ENCODE measurements at places on chromosomes 3 and 15.

DNA sequence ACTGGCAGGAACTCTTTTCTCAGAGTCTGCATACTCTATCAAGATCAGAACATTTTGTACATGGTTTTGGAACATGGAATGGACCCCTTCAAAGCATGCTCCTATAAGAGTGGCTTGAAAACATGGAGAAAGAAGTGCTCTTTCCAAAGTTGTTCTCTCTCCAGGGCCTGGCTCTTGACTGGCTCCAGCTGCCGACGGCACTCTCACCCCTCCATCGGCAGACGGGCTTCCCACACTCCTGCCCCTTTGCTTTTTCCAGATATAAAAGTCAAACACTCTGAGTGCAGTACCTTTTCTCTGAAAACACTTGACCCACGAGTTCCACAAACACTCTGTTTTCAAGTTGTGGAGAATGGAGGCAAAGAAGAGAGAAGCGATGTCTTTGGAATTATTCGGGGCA is 72.5 kb upstream of the ONECUT1 start:
- DNase-seq = no peak

DNA sequence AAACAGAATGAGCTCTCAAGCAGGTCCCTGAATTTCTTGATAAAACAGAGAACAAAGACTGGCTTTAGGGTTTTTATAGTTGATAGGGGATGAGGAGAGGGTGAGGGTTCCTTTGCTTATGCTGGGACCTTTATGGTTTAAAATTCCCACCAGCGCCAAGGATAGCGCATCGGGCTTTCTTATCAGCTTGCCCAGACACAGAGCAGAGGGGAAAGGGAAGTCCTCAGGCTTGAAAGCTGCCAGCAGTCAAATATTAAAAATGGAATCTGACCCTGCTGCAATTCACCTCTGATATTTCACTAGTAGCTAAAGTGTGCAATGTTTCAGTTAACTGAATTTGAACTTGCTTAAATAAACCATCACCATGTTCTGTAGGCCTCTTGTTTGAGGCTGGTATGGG is 55.0 kb upstream of the EPHA3 start:
- DNase-seq = no peak

GRCh38 chr3:11170052-11170770 is 15.9 kb downstream of the HRH1 start:
- no peak for DNase-seq

DNA sequence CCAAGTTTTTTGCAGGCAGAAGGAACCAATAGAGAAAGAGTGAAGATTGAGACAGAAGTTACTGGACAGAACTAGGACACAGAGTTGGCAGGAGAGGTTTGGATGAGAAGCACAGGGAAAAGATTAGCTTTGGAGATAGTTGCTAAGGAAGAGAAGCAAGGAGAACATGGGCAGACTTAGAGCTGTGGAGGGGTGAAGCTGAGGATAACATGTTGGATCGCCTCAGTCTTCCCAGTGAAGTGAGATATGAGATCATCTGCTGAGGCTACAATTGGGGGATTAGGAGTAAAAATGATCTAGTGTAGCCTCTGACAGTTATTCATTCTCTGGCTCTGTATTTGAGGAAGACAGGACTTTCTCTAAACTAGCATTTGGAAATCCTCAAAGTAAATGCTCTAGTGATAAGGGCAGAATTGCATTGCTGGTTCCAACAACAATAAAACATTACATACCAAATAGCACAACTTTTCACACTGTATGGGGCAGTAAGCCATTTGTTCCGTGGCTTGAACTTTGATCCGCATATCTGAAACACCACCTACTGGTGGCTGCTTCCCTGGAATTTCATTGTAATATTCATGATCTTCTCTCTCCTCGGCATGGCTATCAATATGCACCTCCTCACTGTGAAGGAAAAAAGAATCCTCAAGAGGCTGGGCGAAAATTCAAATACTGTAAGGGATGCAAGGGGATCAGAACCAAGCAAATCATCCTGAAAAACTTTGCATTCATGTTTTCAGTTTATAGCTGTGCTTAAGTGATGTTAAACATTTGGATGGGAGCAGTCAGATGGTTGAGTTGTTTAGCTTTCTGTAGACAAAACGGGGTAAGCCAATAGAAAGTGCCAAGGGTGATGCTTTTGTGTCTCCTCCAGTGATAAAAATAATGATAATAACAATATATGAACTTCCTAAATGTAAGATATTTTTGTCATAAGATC is 22.2 kb upstream of the EID1 start:
- peak; percentile 31 for DNase-seq

DNA sequence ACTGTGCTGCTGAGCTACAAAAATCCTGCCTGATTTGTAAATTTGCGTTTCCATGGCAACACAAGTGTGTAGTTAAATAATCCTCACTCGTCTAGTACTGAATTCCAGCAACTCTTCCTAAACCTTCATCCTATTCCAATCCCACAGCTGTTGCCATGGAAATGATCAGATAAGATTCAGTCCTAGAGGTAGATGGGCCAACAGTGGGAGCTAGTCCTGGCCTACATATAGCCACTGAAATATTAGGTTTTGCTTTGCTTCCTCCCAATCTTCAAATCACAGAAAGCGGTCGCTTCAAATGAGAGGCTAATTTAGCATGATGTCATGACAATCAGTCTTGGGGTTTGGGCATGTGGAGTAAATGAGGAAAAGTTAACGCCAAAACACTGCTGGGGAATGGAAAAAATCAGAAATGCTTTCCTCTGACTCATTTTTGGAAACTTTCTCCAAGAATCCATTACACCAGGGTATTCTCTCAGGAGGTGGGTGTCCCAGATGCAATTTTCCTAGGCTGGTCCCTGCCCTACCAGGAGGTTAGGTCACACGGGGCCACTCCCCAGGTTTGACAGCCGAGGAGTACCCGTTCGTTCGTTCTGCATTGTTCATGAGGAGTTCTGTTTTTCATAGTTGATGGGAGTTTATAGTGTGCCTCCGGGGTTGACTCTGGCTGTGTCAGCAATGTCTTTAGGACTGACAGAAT is 159.2 kb upstream of the SLCO3A1 start:
- DNase-seq = peak; percentile 27

GRCh38 chr15:51186181-51186705 is 91.5 kb upstream of the TNFAIP8L3 start:
- DNase-seq = no peak

GRCh38 chr3:54008099-54008498 is 114.3 kb upstream of the CACNA2D3 start:
- DNase-seq = no peak

DNA sequence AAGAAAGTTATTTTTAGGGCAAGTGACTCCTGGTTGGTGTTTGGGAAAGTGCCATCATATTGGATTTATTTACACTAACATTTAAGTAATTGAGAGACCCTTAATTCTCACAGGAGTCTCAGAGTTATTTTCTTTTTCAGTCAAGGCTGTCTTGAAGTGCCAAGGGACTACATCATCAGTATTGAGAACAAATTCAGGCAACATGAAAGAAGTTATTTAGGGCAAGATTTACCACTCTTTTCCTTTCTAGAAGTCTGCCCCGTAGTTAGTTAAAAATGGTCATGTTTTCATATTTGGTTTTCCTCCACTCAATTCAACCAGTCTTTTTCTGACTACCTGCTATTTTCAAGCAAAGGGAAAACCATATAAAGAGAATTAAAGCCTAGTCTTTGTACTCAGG is 6.1 kb downstream of the B4GALT4 start:
- DNase-seq = no peak
